ENCODE measurements at places on chromosomes 12 and 14.

GRCh38 chr14:103111232-103111868, 11.9 kb upstream of the TNFAIP2 start:
- no peak for DNase-seq

- no peak for DNase-seq
These were observed 47.4 kb downstream of the IFNG-AS1 start for GRCh38 chr12:68036642-68037041.

DNA sequence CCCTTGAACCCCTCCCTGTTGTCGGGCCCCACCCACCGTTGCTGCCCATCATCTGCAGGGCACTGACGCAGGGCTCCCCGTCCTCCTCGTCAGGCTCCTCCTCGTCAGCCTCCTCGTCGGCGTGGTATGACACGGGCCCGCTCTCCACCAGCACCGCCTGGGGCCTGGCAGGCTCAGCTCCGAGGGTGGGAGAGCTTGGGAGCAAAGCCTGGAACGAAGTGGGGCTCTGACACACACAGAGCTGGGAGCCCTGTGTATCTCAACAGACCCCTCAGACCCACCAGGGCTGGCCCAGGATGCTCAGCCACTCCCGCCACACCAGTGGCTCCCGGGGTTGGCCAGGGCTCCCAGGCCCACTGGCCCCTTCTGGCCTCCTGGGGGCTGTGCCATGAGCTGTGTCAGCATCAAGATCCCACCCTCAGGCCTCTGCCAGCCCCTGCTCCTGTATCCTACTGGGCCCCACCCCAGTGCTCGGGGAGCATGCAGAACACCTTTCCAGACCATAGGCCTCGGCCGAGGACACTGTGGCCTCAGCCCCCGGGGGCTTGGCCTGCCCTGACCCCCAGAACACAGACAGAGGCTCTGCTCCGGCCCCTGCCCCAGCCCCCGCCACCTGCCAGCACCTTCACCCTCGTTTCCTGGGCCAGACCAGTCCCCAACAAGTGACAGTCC, 30.1 kb upstream of the NUDT14 start:
- DNase-seq = no peak

DNA sequence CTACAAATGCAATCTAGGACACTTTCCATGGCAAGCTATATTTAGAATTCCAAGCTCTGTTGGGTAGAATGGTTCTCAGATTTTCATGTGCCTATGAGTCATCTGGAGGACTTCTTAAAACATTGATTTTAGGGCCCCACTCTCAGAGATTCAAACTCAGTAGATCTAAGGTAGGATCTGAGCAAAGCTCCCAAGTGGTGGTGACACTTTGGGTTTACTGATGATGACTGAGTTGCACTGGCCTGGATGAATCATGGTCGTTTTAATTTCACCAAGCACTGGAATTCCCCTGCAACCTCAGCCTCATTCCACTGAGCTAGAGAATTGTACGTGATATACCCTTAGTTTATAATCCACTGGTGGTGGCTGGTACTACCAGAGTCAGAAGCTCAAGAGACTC, 86.5 kb downstream of the PPM1H start:
- DNase-seq = peak; percentile 70

GRCh38 chr12:98592825-98593322, 612 bp upstream of the SLC25A3 start:
- DNase-seq = no peak

GRCh38 chr12:49369411-49370145, 2.3 kb downstream of the SPATS2 start:
- peak; percentile 61 for DNase-seq

GRCh38 chr12:57369202-57369601, 61.6 kb downstream of the R3HDM2 start:
- no peak for DNase-seq

GRCh38 chr12:121955258-121956237, 37.2 kb downstream of the CFAP251 start:
- DNase-seq = peak; percentile 25

GRCh38 chr12:538731-539539, 79.2 kb downstream of the B4GALNT3 start:
- peak; percentile 36 for DNase-seq

GRCh38 chr14:54177641-54178621, 218.9 kb upstream of the CDKN3 start:
- DNase-seq = no peak

DNA sequence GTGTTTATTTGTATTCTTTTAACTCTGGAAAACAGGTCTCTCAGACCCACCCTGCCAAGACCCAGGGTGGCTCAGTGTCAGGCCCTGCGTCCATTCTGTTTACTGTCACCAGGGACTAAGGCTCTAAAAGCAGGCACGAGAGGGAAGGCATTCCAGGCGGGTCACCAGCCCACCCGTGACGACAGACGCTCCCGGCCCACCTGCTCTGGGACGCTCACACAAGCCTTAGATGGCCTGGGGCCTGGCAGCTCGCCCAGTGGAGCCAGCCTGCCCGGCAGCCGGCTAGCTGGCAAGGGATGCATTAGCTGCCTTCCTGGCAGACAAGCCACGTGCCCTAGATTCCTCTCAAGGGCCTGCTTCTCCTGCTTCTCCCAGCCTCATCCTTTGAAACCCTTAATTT, 9.2 kb upstream of the NUAK1 start:
- no peak for DNase-seq

DNA sequence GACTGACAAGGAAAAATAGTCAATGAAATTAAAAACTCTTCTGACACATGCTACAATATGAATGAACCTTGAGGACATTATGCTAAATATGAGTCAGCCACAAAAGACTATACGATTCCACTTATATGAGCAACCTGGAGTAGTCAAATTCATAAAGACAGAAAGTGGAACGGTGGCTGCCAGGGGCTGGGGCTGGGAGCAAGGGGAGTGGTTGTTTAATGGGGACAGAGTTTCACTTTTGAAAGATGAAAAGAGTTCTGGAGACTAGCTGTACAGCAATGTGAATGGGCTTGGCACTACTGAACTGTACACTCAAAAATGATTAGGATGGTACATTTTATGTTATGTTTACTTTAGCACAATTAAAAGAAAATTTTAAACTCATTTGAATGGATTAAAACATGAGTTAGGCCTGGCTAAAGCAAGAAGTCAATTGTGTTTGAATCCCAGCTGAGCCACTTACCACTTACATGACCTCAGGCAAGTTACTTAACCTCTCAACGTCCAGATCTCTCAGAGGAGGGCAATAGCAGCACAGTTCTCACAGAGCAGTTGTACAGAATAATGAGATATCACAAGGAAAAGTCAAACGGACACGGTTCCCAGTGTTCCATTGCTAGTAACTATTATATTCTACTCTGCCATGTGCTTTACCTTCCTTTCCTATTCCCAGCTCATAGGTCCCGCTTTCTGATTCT, 102.5 kb downstream of the SPTSSA start:
- DNase-seq = no peak

- no peak for DNase-seq
These were observed 125.2 kb upstream of the EVL start for GRCh38 chr14:99940064-99940463.

DNA sequence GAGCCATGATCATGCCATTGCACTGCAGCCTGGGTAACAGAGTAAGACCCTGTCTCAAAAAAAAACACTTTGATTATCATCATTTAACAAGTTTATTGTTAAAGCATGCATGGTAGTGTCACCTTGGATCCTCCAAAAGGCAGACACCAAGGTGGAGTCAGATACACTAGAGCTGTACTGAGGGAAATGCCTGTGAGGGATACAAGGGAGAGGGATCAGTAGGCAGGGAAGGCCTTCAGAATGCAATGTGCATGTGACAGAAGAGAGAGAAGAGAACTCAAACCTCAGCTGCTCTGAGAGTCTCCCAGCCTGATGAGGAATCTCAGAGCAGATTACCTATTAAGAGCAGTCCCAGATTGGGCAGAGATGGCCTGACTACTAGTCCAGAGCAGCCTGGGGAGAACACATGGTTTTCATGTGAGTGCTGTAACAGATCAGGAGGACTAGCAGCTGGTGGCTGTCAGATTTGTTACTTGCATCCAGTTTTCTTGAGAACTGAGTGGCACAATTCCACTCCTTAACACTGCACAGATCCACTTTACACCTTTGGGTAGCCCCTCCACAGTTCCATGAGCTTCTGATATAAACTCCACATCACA, 38.0 kb upstream of the A2ML1 start:
- no peak for DNase-seq

DNA sequence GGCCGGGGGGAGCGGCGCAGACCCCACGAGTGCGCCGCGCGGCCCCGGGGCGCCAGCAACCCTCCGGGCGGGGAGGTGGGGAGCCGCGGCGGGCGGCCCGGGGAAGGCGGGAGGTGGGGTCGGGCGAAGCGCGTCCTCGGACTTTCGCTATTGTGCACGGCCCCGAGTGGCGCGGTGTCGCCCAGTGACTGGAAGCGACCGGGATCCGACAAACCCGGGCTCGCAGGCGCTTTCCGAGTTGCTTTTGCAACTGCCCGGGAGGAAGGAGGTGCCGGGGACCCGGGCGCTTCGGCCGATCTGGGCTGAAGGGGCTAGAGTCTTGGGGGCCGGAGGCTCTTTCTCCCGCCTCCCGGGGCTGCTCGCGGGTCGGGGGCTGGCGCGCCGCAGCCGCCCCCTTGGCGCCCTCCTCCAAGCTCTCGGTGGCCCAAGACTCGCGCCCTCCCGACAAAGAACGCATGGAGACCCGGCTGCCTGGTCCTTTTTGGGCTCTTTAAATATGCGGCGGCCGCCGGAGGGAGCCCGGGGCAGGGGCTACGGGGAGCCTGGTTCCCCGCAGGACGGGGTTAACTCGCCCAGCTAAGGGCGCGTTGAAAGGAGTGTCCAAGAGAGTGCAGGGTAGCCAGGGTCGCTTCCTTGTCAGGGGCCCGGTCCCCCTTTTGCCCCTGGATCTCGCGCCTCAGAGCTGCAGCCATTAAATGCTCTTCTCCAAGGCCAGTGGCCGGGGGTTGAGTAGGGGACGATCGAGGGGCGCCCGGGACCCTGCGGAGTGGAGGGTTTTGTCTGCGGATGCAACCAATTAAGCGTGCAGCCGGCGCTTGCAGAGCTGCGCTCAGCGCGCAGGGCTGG, 1.4 kb downstream of the HMGA2 start:
- DNase-seq = peak; percentile 53

DNA sequence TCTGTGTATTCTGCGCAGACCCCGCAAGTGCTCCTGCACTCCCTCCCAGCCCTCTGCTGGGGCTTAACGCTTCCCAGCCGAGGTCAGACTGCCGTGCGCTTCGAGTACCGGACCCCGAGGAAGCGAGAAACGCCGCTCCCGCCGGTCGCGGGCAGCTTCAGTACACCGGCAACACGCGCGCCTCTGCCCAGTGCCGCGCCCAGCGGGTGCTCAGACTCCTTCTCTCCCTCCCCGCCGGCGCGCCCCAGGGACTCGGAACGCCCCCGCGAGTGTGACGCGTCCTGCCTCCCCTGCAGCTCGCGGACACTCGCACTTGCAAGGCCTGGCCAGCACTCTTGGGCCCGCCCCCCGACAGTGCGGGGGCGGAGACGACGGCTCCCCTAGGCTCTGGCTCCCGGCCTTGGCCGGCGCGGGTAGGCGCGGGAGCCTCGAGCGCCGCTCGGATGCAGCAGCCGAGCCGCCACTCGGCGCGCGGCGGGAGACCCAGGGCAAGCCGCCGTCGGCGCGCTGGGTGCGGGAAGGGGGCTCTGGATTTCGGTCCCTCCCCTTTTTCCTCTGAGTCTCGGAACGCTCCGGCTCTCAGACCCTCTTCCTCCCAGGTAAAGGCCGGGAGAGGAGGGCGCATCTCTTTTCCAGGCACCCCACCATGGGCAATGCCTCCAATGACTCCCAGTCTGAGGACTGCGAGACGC, at the start of gene PTGER2:
PTGER2 (plus strand) TSS at position 410 of the 692 bp plus-strand sequence; CDS start at position 647, 237 bp downstream.
- DNase-seq = peak; percentile 95

DNA sequence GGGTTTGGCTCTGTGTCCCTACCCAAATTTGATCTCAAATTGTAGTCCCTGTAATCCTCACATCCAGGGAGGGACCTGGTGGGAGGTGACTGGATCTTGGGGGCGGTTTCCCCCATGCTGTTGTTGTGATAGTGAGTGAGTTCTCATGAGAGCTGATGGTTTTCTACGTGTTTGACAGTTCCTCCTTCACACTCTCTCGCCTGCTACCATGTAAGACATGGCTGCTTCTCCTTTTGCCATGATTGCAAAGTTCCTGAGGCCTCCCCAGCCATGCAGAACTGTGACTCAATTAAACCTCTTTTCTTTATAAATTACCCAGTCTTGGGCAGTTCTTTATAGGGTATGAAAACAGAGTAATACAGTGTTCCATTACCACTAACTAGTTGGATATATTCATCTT, 10.3 kb upstream of the LRRC23 start:
- no peak for DNase-seq

DNA sequence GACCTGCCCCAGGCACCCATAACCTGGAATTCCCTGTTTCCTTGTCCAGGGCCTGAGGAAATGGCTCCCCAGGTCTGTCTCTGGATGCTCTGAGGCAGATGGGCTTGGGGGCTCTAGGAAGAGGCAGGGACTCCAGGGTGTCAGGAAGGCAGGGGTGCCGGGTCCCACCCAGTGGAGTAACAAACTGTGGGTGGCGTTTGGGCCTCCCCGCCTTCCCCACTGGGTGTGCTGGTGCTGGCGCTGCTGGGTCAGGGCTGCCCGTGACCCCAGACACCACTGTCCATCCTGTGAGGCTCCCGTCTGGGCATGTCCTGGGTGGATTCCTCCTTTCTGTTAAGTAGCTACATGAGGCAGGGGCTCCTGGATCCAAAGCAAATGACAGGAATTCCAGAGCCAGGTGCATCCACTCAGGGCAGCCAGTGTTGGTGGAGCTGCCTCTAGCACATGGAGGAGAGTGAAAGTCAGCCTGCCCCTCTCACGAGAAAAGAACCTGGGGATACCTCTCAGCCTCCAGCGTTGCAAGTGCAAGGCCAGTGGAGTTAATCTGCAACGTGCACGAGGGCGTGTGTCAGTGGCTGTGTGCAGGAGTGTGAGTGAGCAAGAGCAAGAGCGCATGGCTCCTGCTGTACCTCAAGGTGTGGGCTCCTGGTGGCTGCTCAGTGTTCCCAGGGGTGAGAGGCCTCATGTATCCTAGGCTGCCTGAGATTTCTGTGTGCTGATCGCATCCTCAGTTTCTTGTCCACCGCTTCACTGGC, 403.1 kb downstream of the TMEM121 start:
- no peak for DNase-seq

- DNase-seq = no peak
These were observed 280.6 kb upstream of the KITLG start for GRCh38 chr12:88860851-88861250.

GRCh38 chr12:99732131-99732530, 84.6 kb downstream of the GARIN6 start:
- no peak for DNase-seq

DNA sequence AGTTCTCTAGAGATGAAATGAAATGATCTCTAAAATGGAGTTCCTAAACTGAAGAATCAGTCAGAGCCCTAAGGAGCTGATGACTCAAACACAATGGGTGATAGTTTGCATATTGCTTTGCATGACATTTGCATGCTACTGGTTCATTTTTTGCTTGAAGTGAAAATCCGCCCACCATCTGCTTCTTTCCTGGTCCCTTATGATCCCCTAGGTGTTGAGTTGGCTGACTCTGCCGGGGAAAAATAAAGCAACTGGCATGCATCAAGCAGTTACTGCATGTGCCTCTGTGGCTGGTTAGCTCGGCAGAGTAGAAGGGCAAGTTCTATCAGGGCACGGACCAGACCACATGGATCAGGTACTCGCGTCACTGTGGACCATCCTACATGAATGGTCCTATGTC, 151.1 kb downstream of the PPM1H start:
- no peak for DNase-seq

- peak; percentile 9 for DNase-seq
These were observed 444 bp upstream of the NKX2-8 start for GRCh38 chr14:36582874-36583241.

GRCh38 chr14:51822499-51822898, 37.9 kb upstream of the GNG2 start:
- DNase-seq = no peak

Measured in AG08396 (cell line).